ENCODE measurements at places on chromosomes 3 and 15.

GRCh38 chr15:63497642-63498467 lies 6.5 kb upstream of the USP3 start:
- DNase-seq = no peak

GRCh38 chr3:195059006-195059350 lies 212.0 kb downstream of the XXYLT1 start:
- no peak for DNase-seq

DNA sequence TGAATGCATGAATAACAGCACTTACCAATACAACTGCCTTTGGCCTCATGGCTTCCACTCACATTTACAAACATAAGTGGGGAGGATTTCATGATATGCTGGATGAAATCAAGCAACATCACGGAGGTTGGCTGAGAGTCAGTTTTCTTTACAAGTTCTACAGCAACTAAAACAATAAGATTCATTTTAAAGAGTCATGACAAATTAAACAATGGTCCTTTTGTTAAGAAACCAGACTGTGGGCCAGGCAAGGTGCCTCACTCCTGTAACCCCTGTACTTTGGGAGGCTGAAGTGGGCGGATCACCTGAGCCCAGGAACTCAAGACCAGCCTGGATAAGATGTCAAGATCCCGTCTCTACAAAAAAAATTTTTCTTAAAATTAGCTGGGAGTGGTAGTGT lies 12.4 kb downstream of the ATR start:
- no peak for DNase-seq

GRCh38 chr3:153972862-153973261 lies 148.3 kb upstream of the ARHGEF26 start:
- no peak for DNase-seq

DNA sequence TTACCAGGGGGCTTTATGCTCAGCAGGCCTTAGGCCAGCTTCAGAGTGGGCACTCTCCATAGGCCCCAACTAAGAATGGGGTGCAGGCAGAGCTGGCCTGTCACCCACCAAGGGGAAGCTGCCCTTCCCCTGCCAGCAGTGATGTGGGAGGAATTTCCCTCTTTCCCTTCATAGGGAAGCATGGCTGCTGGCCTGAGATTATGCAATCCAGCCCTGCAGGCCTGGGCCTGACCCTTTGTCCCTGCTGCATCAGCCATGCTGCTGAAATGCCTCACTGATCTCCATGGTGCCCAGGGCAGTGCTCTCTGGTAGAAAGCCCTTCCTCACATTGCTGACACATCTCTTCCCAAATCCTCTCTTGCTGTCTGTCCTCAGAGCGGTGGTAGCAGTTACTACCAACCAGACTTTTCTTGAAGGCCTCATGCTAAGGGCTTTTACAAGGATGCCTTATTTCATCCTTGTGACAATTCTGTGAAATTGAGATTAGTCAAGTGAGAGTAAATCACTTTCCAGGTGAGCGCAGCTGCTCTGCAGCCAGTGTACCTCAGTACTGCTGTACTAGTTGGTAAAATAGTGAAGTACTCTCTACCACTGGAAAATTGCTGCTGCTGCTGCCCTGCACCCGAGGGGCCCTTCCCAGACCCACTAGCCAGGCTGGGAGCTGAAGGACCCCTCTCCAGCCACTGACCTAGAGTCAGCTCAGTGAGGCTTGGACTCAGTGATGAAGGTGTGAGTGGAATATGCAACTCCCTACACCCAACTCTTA lies 33.8 kb downstream of the MRAS start:
- no peak for DNase-seq

GRCh38 chr3:142651711-142652110 lies 55.5 kb downstream of the PLS1 start:
- no peak for DNase-seq

DNA sequence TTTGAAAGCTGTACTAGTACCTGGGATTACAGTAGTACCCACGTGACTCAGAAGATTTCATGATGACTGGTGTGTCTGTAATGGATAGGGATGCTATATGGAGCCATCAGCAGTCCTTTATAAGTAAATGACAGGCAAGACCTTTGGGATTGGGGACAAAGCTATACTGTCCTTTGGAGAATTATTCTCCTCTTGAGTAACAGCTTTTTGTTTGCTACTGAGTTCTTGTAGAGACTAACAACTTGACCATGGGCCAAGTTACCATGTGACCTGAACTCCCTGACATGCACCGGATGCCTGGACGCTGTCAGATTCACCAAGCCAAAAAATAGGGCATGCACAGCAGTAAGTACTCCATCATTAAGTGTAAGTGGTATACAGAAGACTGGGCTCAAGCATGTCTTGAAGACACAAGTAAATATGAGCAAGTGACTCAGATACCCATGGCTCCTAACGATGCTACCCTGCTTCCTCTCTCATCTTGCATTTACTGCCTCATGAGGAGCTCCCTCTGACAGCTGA lies 12.9 kb downstream of the SEC11A start:
- DNase-seq = no peak

GRCh38 chr3:189952272-189952671 lies 168.4 kb downstream of the P3H2 start:
- DNase-seq = no peak

- no peak for DNase-seq
Observed at GRCh38 chr3:106533093-106533787, 664.4 kb upstream of the CBLB start.

DNA sequence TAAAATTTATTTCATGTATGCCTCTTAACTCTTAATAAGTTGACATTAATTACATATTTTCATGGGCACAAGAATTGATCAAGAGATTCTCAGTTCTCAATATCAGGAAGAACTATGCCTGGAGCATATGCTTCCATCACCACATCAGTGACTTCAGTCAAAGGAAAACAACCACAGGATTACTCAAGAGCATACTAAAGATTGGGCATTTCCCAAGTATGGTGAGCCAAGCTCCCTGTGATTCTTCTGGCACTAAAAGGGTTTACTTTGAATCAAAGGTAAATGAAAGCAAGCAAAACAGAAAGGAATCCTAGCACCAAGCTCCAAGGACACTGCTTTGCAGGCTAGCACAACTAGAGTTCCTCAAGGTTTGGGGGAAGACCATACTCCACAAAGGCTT lies 44.6 kb downstream of the FMN1 start:
- no peak for DNase-seq

DNA sequence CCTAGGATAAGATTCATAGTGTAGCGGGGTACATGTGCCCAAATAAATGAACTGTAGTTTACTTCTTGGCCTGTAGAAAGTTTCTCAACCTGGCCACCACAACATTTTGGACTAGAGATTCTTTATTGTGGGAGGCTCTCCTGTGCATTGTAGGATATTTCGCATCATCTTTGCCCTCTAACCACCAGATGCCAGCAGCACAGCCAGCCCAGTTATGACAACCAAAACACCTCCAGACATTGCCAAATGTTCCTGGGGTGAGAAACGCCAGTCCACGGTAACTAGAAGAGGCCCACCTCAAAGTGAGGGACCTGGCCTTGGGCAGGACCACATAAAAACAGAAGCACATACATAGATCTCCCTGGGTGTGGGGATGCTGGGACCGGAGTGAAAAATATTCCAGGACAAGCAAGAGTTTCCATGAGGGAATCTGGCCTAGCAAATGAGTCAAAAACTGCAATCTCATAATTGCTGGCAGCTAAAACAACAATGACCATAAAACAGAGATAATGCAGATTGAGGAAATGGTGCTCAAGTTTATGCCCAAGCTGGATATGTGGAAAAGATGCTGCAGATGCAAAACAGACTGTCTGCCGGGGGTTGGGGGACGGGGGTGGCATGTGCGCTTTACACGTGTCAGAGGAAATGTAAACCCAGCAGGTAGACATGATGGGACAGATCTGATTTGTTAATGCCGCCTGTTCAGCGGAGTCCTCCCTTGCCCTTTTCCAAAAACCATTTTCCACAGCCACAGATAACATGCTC lies 39.7 kb downstream of the ARHGEF3 start:
- DNase-seq = no peak

- DNase-seq = no peak
Observed at GRCh38 chr15:45631776-45632175, 3.1 kb upstream of the SQOR start.

DNA sequence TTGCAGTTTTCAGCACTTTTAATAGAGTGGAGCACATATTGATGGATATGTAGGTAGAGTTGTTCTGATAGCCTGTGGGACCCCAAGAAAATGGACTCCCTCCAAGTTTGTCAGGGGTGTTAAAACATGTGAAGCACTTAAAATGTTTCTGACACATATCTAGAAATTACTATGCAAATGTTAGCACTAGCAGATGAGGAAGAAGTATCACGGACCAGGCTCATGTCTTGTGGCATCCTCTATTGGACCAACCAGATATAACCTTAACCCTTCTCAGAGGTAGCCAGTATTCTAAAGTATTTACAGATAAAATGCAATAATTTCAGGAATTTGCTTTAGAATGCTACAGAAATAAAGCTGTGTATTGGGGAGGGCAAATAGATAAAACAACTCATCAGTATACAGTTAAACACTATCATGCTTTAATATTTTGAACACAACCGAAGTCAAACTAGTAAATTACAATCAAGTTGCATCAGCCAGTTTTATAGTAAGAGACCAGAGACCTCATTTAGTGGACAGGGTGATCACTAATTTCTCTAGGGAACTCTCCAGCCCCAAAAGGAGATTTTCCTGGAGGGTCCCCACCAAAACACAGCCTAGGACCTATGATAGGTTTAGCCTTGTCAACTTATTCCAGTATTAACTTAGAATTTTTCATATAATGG lies 57.2 kb upstream of the FBN1 start:
- DNase-seq = no peak

GRCh38 chr3:191809326-191809949 lies 348.5 kb downstream of the PYDC2 start:
- no peak for DNase-seq

DNA sequence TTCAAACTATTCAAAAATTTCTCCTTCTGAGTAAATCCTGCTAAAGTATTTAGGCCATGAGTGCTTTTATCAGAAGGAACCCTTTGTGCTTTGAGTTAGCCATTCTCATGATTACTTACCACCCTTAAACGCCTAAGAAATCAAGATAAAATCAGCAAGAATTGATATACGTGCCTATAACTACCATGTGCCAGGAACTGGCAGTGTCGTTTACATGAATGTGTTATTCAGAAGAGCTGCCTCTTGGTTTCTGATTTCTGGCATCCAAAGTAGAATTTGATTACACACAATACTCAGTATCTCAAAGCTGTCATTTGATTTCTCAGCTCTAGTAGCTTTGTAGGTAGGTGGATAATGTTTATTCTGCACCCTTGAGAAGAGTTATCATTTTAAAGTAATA lies 351.3 kb upstream of the CCDC54 start:
- no peak for DNase-seq

- no peak for DNase-seq
Observed at GRCh38 chr15:78929536-78930264, 15.1 kb downstream of the CTSH start.
